ENCODE measurements at places on chromosomes 3 and 15. TPM values are rescaled to one million over a fixed set of nuclear protein-coding genes. Genes with fewer than 3 reads are reported as not detected.

DNA sequence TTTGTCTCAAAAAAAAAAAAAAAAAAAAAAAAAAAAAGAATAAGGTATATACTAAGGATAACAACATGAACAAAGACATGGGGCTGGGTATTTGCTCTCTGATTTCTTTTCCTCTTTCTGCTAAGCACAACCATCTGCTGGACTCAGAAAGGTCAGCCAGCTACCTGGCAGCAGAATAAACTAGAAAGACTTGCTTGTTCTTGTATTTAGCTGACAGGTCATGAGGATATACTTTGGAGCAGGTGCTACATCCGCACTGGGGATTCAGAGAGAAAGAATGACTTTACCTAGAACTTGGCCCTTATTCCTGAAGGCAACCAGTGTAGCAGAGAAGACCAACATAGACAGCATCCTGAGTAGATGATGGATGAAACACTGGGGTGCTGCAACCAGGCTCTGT, 550.5 kb downstream of the NTRK3 start:
- H3K36me3 ChIP-seq = no peaks in the 10 kb centered on the region
- no peaks in the 10 kb centered on the region for H3K4me1 ChIP-seq
- H3K27me3 ChIP-seq = no peaks in the 10 kb centered on the region
- no peak overlapping the region for H3K4me3 ChIP-seq
- DNase-seq = no peak
- no peak overlapping the region for H3K27ac ChIP-seq

DNA sequence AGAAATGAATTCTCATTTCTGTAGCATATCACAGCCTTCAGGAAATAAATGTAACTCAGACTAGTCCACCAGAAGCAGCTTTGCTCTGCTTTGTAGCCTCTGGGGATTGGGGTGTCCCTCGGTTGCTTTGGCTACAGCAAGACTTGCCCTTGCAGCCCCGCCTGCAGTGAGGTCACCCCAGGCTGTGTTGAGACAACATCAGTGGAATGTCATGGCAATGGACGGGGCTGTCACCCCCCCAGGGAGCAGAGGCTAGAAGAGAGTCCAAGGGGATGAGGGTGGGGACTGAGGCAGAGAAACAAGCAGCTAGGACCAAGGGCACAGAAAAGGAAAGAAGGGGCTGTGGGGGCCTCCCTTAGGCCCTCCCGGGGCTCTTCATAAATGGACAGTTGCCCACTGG, 854 bp downstream of the CLEC3B start:
- no peak for DNase-seq
- peaks cover 15% of the 10 kb centered on the region for H3K27me3 ChIP-seq
- H3K27ac ChIP-seq = no peak overlapping the region

DNA sequence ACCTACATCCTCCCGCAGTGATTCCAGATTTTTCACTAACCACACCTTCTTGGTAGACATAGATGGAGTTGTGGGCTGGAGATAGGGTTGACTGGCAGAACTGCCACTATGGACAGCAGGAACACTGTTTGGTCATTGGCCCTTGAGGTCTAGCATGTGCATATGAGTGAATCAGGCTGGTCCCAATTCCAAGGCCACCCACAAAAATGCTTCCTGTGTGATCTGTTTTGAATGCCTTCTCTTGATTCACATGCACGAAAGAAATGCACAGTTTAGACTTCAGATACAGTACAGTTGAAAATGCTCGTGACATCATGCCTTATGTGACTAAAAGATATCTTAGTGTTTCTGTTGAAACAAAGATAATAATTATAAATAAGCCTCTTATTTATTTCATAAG, 285.8 kb upstream of the SEMA6D start:
- no peaks in the 10 kb centered on the region for H3K36me3 ChIP-seq
- H3K4me1 ChIP-seq = no peaks in the 10 kb centered on the region
- no peak overlapping the region for H3K4me3 ChIP-seq
- H3K27ac ChIP-seq = no peak overlapping the region
- H3K27me3 ChIP-seq = no peaks in the 10 kb centered on the region
- DNase-seq = no peak

DNA sequence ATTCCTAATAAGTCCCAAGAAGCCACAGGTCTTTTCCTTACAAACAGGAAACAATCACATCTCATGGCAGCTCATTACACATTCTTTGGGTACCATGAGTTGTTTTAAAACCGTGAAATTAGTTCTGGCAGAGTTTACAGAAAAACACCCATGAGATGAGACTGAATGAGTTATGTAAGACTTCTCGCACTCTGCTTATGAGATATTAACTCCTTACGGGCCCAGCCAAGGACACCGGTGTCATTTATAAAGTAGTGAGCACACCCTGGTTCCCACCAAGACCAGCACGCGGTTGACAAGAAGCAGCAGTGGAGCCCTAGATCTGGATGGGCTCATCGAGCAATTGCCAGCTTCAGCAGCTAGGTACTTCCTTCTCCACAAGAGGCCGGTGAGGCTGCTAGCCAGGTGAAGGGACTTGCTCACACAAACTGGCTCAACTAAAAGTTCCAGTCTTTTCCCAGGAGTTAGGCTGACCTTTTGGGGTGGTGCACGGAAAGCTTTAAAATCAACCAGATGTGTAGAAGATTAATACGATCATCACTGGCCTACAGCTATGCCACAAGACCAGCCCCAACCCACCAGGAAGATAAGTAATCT, 318.6 kb upstream of the ICE2 start:
- no peaks in the 10 kb centered on the region for H3K36me3 ChIP-seq
- no peaks in the 10 kb centered on the region for H3K27me3 ChIP-seq
- no peak overlapping the region for H3K27ac ChIP-seq
- H3K4me3 ChIP-seq = no peak overlapping the region
- no peak for DNase-seq

DNA sequence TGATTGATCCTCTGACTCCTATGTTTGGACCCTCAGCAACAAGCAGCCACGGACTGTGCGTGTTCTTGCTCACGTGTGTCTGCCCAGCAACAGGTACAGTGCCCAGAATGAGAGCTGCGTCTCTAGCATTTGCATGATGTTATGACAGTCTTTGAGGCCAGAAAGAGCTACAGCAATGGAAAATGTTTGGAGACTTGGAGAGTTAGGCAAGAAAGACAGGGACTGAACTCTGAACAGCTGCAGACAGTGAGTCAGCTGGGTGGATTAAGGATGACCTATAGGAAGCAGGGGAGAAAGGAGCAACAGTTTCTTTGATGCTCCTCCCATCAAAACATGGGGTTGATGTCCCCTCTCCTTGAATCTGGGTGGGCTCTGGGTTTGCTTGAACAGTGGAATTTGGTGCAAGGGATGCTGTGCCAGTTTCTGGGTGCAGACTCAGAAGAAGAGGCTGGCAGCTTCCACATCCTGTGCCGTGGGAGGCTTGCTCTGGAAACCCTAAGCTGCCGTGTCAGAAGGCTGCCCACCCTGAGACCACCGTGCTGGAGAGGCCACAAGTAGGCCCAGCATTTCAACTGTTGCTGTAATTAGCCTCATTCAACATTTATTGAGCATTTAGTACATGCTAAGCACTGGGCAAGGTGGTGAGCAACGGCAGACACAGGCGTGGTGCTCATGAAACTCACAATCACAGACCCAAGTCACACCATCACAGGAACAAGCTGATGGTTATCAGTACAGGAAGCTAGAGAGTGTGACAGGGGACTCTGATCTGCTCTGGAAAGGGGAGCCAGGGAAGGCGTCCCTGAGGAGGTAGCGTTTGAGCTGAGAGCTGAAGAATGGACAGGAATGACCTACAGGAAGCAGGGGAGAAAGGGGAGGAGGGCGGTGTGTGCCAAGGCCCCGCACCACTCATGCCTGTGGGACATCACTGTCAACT, 21.7 kb downstream of the CCR9 start:
- H3K4me3 ChIP-seq = no peak overlapping the region
- DNase-seq = peak; percentile 22
- peak overlapping the region; percentile 6 for H3K27ac ChIP-seq
- peaks cover 20% of the 10 kb centered on the region for H3K4me1 ChIP-seq
- H3K36me3 ChIP-seq = peaks cover 12% of the 10 kb centered on the region

GRCh38 chr3:30370681-30371271, 235.6 kb upstream of the TGFBR2 start:
- H3K4me1 ChIP-seq = no peaks in the 10 kb centered on the region
- peaks cover 3% of the 10 kb centered on the region for H3K36me3 ChIP-seq
- DNase-seq = no peak
- no peak overlapping the region for H3K4me3 ChIP-seq
- no peak overlapping the region for H3K27ac ChIP-seq
- H3K27me3 ChIP-seq = no peaks in the 10 kb centered on the region

- DNase-seq = no peak
- no peak overlapping the region for H3K27ac ChIP-seq
- no peaks in the 10 kb centered on the region for H3K27me3 ChIP-seq
- H3K4me1 ChIP-seq = no peaks in the 10 kb centered on the region
- H3K36me3 ChIP-seq = peaks cover 4% of the 10 kb centered on the region
Observed at GRCh38 chr3:43736558-43737440, 46.1 kb downstream of the ABHD5 start.

- no peak overlapping the region for H3K4me3 ChIP-seq
- H3K27ac ChIP-seq = no peak overlapping the region
- DNase-seq = no peak
- H3K4me1 ChIP-seq = no peaks in the 10 kb centered on the region
- H3K36me3 ChIP-seq = no peaks in the 10 kb centered on the region
Observed at GRCh38 chr3:53633197-53633787, 138.9 kb downstream of the CACNA1D start.

DNA sequence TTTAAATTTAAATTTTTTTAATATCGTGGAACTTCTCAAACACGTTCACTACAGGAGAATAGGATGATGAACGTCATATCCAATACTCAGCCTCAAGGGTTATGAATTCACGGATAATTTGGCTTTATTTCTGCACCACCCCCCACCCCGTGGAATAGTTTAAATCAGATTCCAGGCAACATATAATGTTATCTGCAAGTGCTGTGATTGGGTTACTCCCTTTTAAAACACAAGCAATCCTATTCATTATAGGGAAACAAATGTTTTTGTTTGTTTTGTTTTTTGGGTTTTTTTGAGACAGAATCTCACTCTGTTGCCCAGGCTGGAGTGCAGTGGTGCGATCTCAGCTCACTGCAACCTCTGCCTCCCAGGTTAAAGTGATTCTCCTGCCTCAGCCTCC, 30.9 kb downstream of the BHLHE40 start:
- peaks cover 1% of the 10 kb centered on the region for H3K27me3 ChIP-seq
- H3K4me1 ChIP-seq = peaks cover 21% of the 10 kb centered on the region
- no peaks in the 10 kb centered on the region for H3K36me3 ChIP-seq
- no peak overlapping the region for H3K27ac ChIP-seq
- H3K4me3 ChIP-seq = no peak overlapping the region
- DNase-seq = no peak

- peaks cover 4% of the 10 kb centered on the region for H3K27me3 ChIP-seq
- H3K4me1 ChIP-seq = no peaks in the 10 kb centered on the region
- peaks cover 2% of the 10 kb centered on the region for H3K36me3 ChIP-seq
- H3K4me3 ChIP-seq = no peak overlapping the region
- no peak for DNase-seq
- H3K27ac ChIP-seq = no peak overlapping the region
Observed at GRCh38 chr15:55108448-55108847, 88.3 kb downstream of the RSL24D1 start.

DNA sequence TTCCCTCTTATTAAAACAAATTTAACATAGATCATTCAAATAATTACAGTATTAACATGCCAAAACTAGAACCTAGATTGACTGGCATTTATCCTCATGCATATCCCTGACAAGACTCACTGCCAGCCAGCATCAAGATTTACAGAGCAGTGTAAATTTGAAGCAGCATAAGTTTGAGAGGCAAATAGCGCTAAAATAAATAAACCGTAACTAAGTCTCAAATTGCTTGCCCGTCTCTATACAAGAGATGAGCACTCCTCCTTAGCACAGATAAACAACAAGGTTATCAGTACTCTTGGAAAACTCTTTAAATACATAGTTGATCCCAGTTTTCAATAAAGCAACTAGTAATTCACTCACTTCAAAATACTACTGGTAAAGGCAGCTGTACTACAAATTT, 29.6 kb downstream of the MSL2 start:
- H3K27me3 ChIP-seq = no peaks in the 10 kb centered on the region
- peak overlapping the region; percentile 75 for H3K4me3 ChIP-seq
- H3K27ac ChIP-seq = peak overlapping the region; percentile 76
- peaks cover 67% of the 10 kb centered on the region for H3K4me1 ChIP-seq
- H3K36me3 ChIP-seq = peaks cover 14% of the 10 kb centered on the region

DNA sequence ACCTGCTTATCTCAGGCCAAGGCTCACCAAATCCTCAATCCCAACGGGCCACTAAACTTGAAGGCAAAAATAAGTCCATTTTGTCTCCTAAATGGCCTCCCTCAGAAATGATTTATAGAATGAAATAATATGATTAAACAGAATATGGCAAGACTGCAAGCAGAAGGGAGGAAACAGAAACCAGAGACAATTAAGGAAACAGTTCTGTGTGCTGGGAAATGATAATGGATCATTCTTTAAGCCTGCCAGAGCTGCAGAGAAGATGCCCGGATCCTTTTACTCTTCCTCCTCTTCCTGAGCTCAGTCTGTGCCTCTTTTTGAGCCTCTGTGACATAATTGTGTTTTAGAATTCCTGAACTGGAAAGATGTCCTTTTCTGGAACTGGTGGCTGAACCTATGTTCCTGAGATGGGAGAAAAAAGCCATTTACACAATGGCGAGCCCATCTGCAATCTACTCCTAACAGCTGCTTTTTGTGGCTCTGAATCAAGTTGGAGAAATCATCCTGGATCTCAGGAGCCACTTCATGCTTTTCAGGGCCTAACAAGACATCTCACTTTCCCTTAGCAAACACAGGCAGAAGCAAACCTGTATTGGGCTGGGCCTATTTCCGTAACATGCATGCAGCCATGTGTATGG, 2.8 kb upstream of the ABHD2 start:
- H3K27me3 ChIP-seq = peaks cover under 1% of the 10 kb centered on the region
- H3K4me3 ChIP-seq = no peak overlapping the region
- no peak for DNase-seq
- H3K36me3 ChIP-seq = no peaks in the 10 kb centered on the region
- H3K27ac ChIP-seq = no peak overlapping the region

LINGO1 gene
- total RNA-seq = not detected

PRR23E gene
- not detected for total RNA-seq

NRROS gene
- total RNA-seq = 4.1 TPM

CD200R1L gene
- not detected for total RNA-seq

PLA2G4D gene
- total RNA-seq = not detected

All from naive thymus-derived CD8-positive, alpha-beta T cell (primary cell).